ENCODE measurements at places on chromosomes 16 and 17.

- no peak for DNase-seq
Observed at GRCh38 chr17:74130841-74131240, 72.6 kb upstream of the RPL38 start.

DNA sequence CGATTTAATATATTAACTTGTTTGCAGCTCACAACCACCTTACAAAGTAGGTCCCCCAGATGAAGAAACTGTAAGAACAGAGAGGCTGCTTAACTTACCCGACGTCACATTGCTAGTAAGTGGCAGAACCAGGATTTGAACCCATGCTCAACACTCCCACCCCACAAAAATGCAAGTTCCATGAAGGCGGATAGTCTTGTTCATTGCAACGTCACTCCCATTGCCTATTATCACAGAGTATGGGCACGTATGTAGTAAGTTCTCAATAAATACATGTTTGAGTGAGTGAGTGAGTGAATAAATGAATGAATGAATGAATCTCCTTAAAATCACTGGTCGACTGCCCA is 1.1 kb downstream of the USP31 start:
- DNase-seq = no peak

- no peak for DNase-seq
Observed at GRCh38 chr17:1234455-1234854, 35.8 kb upstream of the BHLHA9 start.

GRCh38 chr17:73553311-73553710 is 90.9 kb downstream of the SDK2 start:
- DNase-seq = no peak

- DNase-seq = no peak
Observed at GRCh38 chr16:316741-317464, 33.9 kb downstream of the PDIA2 start.

GRCh38 chr16:74575807-74576643 is 30.9 kb downstream of the GLG1 start:
- no peak for DNase-seq

DNA sequence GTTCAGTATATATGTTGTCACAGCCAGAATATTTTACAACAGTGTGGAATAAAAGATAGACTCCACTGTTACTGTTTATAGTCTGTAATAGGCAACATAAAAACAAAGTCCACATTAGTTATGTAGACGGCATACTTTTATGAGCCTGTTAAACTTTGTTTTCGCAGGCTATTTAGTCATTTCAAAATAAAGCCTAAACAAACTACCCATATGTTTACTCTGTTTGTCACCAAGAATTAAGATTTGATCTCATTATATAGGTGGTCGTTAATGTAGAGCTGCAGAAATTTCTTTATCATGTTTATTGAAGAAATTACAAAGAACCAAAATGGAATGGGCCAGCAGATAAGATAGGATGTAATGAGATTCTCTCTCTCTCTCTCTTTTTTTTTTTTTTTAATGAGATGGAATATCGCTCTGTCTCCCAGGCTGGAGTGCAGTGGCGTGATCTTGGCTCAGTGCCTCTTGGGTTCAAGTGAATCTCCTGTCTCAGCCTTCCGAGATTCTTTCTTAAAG is 943.8 kb upstream of the SOX9 start:
- DNase-seq = no peak

DNA sequence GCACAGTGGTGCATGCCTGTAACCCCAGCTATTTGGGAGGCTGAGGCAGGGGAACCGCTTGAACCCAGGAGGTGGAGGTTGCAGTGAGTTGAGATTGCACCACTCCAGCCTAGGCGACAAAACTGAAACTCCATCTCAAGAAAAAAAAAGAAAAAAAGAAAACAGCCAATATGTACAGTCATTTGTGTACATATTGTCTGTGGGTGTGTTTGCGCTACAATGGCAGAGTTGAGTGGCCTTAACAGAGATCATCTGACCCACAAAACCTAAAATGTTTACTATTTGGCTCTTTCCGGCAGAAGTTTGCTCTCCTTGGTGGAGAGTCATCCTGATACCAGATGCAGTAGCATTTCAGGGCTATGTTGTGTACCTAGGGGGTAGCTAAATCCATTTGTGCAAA is 57.9 kb downstream of the ARSG start:
- no peak for DNase-seq

DNA sequence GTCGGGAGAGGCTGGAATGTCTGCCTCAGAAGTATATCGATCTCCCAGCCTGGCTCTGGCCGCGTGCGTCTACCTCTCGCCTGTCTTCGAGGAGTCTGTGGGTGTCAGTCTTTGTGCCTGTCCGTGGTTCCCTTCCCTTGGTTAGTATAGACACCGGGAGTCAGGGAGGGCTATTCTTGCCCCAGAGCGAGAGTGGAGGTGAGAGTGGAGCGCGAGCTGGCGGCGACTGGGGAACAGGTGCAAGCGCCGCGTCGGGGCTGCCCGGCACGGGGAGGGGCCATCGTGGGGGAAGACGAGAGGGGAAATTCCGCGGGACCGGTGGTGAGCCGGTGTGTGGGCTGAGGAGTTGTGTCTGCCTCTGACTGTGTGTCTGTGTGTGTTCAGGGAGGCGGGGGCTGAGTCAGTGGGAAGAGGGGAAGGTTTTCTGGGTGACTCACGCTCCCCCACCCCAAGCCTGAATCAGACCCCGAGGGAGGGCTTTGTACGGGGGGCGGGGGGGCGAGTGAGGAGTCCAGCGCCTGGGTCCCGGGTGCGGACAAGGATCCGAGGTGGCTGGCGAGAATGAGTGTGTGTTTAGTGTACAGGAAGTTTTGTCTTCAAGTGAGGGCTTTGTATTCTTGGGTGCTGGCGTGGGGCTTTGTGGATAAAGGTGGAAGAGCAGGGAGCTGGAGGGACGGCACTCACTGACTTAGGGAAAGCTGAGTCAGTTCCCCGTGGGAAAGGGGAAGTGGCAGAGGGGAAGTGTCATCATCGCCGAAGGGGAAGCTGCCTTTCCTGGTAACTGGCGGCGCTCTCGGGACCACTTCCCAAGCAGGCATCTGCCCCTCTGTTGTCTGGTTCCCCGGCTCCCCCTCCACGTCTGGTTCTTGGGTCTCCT is 8.6 kb downstream of the KDM6B start:
- DNase-seq = peak; percentile 78

GRCh38 chr17:81984773-81985410 is 7.5 kb downstream of the ASPSCR1 start:
- DNase-seq = no peak

DNA sequence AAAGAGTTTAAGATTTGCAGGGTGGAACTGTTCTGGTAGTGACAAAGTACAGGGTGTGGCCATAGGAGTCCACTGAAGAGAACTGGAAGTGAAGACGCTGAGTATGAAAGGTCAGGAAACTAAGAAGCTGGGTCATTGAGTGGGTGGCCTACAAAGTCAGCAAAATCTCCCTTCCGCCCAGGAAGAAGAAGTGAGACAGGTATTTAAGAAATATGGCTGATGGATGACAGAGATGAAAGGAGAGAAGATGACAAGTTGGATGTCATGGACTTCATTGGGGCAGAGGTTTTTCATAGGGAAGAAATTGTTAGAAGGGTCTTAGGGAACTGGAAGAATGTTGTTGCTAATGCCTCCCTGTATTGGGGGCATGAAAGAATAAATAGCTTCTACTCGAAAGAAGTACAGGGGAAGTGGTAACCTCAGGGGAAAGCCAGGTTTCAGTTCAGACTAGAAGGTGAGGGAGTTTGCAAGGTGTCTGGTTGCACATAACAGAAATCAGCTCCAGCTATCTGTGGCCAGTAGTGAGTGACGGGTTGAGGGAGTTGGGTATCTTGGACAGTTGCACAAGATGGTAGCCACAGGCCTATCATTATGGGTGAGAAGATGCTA is 33.6 kb upstream of the MED13 start:
- no peak for DNase-seq

DNA sequence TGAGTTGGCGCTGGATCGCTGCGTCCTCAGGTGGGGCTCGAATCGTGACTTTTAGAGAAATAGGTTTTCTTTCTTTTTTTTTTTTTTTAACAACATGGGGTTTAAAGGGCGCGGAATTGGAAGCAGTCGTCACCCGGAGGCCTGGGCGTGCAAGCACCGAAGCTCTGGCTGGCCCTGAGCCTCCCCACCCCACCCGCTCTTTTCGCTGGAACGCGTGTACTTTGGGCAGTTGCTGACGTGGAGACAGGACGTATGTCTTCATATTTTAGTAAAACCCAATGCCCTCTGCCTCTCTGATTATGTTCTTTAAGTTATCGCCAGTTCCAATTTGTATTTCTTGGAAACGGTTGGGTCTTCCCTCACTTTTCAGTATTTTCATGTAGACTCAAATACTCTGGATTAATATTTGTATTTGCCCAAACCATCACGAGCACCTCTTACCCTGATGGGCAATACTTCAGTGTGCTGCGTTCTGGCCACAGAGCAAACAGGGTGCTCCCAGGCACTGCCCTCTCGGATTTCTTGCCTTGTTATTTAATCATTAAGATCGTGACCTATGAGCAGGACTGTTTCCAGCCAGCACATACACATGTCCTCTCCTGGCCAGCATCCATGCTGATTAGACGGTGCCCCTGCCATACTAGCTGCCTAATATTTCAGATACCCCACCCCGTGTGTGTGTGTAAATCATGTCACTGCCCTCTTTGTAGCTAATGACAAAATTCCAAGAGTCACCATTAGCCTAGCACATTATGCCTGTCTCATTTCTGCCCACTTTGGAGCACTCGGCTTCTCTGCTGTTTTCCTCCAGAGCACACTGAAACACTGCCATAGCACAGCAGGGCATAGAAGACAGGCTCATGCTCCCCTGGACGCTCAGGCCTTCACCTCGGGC is 805 bp upstream of the C16orf95 start:
- DNase-seq = peak; percentile 52

- DNase-seq = no peak
Observed at GRCh38 chr17:49496867-49497147, 1.7 kb downstream of the NGFR start.

DNA sequence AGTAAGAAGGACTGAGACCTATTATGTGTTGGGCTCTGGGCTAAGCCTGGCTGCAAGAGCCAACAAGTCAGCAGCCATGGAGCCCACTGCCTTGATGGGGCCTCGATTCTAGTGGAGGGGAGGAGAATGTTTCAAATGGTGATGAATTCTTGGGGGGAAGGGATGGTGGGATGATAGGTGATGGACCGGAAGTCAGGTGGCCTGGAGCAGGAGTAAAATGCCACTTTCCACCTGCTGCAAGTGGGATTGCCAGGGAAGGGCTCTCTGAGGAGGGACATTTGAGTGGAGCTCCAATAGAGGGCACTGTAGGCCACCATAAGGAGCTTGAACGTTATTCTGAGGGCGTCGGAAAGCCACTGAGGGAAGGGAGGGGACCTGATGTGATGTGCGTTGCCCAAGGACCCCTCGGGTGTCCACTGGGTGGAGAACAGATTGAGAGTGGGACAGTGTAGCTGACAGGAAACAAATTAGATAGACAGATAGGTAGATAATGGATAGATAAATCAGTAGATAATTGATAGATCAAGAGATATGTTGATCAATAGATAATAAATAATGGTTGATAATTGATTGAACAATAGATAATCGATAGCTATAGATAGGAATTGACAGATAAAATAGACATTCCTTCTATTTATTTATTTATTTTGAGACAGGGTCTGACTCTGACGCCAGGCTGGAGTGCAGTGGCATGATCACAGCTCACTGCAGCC is 18.2 kb upstream of the NXPH3 start:
- DNase-seq = no peak

DNA sequence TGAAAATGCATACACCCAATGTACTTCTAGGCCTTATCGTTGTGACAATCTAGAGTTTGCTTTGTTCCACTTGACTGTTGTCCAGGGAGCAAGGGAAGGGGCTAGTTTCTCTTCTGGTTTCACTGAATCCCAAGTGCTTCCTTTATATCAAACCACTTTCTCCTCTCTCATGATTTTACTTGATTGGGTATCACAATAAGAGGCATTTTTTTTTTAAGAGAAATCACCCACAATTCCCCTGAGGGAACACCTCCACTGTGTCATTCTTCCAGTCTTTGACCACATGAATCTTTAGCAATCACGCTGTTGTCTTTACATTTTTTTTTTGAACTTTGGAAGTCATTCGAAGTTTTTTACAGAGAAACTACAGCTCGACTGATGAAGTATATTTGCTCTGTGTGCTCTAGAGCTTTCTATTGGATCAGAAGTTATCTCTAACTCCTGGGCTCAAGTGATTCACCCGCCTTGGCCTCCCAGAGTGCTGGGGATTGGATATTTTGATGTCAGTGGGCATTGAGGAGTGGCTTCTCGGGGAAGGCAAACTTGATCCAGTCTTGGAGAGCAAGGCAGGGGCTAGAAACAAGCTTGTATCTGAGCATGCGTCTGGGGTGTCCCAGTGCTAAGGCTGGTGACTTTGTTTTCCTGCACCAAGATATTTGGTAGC is 3.0 kb downstream of the CDH1 start:
- no peak for DNase-seq
